GM12878 (cell line): ENCODE measurements at places on chromosomes 16 and 17. TPM values are rescaled to one million over a fixed set of nuclear protein-coding genes. Genes with fewer than 3 reads are reported as not detected.
A peak's percentile ranks its signal among the peaks of the same experiment; 100 is the strongest.

The SSTR5 gene
- total RNA-seq, result not detected in 2 replicates

The ALOX12 gene
- total RNA-seq, result not detected in 2 replicates

The CCL2 gene
- total RNA-seq, result not detected in 2 replicates

GRCh38 chr16:15775209-15775608 is 81.6 kb downstream of the MYH11 start:
- no peak overlapping the region for H3K27ac ChIP-seq
- no peak overlapping the region for H3K4me3 ChIP-seq
- H3K27me3 ChIP-seq, result no peaks in the 10 kb centered on the region; the same call in 1 of the 2 replicates
- H3K36me3 ChIP-seq, result no peaks in the 10 kb centered on the region
- DNase-seq, result peak; percentile 11

- no peaks in the 10 kb centered on the region for H3K36me3 ChIP-seq
- H3K4me1 ChIP-seq, result no peaks in the 10 kb centered on the region; the same call in 1 of the 2 replicates
Observed at GRCh38 chr17:17474341-17474740, 2.5 kb upstream of the MED9 start.
